CD4-positive, alpha-beta T cell treated with Interleukin-17A for 1 hour (primary cell): ENCODE measurements at places on chromosomes 4 and X.
A peak's percentile ranks its signal among the peaks of the same experiment; 100 is the strongest.

GRCh38 chrX:35890699-35891098 is 28.8 kb upstream of the CFAP47 start:
- peak; percentile 0 for DNase-seq

GRCh38 chr4:23297327-23297726 is 592.5 kb downstream of the PPARGC1A start:
- DNase-seq: no peak

GRCh38 chr4:184355111-184355604 is 119.2 kb downstream of the IRF2 start:
- peak; percentile 51 for DNase-seq

DNA sequence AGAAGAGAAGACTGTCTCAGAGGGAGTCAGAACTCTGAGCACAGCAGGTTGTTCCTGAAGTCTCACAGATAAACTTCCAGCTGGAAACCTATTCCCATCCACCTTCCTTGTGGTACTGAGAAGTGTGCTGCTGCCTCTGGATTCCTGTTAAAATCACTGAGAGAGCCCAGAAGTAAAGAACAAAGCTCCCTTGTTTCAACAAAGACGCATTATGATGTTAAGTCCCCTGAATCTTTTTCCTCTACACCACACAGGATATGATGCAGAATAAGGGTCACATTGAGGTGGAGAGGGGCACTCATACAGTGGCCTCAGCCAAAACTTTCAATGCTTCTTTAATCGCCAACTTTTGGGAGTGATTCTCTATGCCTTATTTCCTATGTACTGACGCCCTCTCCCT is 321.0 kb downstream of the OPHN1 start:
- DNase-seq: no peak

GRCh38 chr4:189021831-189022230 is 882.6 kb downstream of the TRIML1 start:
- no peak for DNase-seq

GRCh38 chrX:155767051-155767875 is 113.9 kb upstream of the VAMP7 start:
- peak; percentile 59 for DNase-seq
